Activated T-helper 17 cell treated with anti-CD3 and anti-CD28 coated beads, Interleukin-2, amount 50 U/mL, for 72 hours (primary cell): ENCODE measurements at places on chromosomes 4 and X.

DNA sequence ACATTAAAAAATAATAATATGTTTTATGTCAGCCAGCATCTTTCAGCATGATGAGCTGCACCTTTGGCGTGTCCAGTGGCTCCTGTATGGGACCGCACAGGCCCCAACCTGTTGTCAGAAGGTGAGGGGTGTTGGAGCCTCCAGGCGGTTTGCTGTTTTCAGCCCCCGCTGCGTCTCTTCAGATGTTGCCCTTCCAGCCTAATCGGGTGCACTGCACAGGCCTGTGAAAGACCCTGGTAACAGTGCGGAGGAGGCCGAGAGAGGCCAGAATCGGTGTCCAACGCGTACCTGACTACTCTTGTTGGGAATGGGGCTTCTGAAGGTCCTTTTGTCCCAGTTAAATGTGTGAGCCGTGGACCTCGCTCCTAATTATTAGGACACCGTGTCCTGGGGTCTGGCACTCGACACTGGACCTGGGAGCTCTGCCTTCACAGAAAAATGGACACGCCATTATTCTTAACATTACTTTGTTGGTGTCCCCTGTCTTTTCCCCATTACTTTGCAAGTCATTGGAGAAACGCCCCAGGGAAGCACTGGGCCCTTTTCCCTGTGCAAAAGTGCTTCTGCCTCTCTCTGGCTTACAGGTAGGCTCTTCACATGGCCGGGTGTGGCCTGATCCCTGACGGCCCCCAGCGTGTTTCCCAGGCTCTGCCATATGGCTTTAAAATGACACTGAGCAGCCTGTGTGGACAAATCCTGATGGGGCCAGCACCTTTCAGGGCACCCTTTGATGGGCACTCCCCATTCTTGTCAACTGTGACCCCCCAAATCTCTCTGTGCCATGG lies 51.2 kb downstream of the TBC1D14 start:
- no peak for ATAC-seq

GRCh38 chrX:155071694-155072280 lies 479 bp downstream of the BRCC3 start:
- ATAC-seq: no peak

GRCh38 chrX:137428766-137429591 lies 136.9 kb upstream of the ZIC3 start:
- no peak for ATAC-seq

GRCh38 chr4:41496977-41497376 lies 41.0 kb upstream of the LIMCH1 start:
- ATAC-seq: no peak

GRCh38 chrX:18173494-18174180 lies 47.0 kb downstream of the BEND2 start:
- no peak for ATAC-seq
